Fibroblast of skin of right quadriceps (primary cell): ENCODE measurements at places on chromosomes 16 and 17.

- DNase-seq: peak; percentile 57
Observed at GRCh38 chr17:65850486-65850885, 289.0 kb upstream of the AXIN2 start.

GRCh38 chr17:8039611-8040168, 831 bp downstream of the ALOX15B start:
- no peak for DNase-seq

- no peak for DNase-seq
Observed at GRCh38 chr16:565419-566330, 1.1 kb upstream of the NHLRC4 start.

DNA sequence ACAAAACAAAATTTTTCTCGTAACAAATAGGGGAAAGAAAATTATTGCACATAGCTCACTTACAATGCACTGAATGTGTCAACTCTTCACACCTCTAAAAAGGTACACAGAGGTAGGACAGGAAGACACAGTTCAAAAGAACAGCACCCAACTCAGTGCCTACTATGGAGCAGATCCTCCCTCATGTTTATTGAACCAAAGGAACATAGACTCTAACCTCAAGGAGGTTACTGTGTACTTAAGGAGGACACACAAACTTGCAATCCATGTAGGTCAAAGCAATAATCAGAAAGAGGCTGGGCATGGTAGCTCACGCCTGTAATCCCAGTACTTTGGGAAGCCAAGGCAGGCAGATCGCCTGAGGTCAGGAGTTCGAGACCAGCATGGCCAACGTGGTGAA, 50.3 kb downstream of the SLC39A11 start:
- DNase-seq: no peak

DNA sequence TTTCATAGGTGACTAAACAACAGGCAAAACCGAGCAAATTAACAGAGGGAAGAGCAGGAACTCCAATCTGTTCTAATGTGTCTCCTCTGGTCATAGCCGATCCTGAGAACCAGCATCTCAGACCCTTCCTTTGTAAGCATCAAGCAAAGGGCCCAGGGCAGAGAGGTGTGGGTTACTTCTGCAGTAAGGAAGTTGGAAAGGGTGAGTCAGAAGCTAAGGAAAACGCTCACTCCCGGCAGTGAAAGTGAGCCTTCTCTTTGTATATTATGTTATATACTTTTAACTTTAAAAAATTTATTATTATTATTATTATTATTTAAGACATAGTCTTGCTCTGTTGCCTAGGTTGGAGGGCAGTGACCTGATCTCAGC, 77.7 kb downstream of the MRM3 start:
- DNase-seq: peak; percentile 44

DNA sequence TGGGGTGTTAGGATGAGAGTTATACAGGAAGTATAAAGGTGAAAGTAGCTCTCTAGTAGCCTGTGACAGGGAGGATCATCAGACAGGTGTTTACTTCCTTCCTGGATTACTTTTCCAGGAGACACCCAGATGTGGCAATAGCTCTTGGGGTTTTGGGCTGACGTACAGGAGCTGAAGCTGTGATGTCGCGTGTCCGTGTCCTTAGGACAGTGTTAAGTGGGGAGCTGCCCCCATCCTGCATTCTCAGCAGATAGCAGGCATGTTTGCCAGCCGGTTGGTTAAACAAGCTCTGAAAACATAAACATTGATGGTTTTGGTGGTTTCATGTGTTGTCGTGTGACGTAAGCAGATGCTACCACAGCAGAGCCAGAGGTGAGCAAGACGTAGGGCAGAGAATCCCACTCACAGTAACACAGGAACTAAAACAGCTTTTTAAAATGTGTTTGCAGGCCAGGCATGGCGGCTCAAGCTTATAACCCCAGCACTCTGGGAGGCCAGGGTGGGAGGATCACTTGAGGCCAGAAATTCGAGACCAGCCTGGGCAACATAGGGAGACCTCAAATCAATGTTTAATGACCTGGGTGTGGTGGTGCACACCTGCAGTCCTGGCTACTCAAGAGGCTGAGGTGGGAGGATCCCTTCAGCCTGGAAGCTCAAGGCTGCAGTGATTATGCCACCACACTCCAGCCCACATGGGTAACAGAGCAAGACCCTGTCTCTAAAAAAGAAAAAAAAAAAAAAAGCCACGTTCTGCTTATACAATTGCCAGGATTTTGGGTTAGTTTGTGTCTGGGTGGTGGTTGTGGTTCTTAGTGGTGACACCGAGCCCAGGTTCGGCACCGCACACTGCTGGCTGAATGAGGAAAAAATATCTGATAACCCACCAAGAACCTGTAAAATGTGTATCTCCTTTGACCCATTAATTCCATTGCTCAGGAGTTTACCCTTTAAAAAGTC, 18.2 kb upstream of the IL17C start:
- DNase-seq: no peak

- DNase-seq: no peak
Observed at GRCh38 chr16:67979955-67980678, at the start of gene DPEP3. Gene DPEP3, minus strand, starts transcription at chr16:67980499. Its CDS starts 119 bp downstream, at chr16:67980380.

DNA sequence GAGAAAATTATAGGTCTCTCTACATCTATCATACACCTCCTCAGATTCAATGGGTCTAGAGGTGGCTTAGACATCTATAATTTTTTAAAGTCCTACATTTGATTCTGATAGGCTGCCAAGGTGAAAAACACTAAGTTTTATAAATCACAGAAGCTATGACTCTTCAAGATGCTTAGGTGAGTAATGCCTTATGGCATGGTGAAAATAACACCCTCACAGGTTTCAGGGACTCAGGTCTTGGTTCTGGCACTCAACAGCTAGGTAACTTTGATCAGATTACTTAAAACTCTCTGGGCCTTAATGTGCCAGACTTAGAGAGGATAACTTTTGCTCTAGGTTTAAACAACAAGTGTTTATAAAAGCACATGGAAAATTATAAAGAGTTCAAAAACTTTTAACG, 2.0 kb upstream of the COX10 start:
- no peak for DNase-seq

GRCh38 chr17:67585077-67585602, 132.6 kb upstream of the NOL11 start:
- no peak for DNase-seq
